ENCODE measurements at places on chromosomes 2 and 18. TPM values are rescaled to one million over a fixed set of nuclear protein-coding genes. Genes with fewer than 3 reads are reported as not detected.

FBXO48 gene
- total RNA-seq: 0.88 TPM

DNA sequence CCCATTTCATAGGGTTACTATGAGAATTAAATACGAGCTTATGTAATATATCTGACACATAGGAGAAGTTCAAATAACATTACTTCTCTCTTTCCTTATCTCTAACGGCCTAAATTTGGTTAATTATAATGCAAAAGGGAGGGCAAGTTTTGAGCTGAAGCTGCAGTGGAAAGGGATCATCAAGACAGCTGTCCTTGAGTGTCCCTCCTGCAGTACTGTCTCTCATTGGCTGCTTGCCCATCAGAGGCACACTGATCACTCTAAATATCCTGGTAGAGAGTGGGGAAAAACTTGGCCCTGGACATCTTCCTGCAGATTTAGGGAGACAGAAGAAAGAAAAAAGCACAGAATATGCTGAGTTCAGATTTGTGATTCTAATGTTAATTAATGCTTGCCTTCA, 186.0 kb downstream of the CAMKMT start:
- no peak for DNase-seq

CDH7 gene
- not detected for total RNA-seq

GRCh38 chr2:127859712-127860085, 1.7 kb upstream of the POLR2D start:
- DNase-seq: no peak

COLEC11 gene
- total RNA-seq: under 0.01 TPM

GRCh38 chr2:41543726-41544125, 504.1 kb upstream of the PKDCC start:
- no peak for DNase-seq

DNA sequence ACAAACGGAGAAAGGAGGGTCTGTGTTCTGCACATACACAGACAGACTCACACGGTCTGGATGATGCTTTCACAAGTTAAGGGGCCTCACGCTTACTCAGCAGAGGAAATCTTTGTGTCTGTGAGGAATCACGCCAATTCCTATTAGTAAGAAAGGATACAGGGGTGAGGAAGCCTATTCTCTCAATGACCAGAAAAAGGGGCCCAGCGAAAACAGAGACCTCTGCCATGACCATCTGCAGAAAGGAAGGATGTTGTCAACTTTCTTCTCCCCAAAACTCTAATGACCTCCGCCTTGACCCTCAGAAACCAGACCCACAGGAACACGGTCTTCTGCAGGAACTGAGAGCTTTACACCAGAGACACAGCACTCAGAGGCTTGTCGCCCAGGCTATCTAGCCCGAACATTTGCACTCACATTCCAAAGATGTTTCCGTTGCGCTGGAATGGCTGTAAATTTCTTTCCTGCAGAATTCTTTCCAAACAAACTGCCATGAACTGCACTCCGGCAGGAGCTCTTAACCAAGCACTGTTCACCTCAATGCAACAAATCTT, 186.3 kb downstream of the TCF4 start:
- peak; percentile 60 for DNase-seq

IL1A gene
- not detected for total RNA-seq

ABCG8 gene
- total RNA-seq: not detected

GRCh38 chr18:62522178-62522503, 684 bp upstream of the ZCCHC2 start:
- peak; percentile 86 for DNase-seq

KCNK3 gene
- total RNA-seq: not detected

- DNase-seq: peak; percentile 62
Measured at GRCh38 chr2:16665748-16666448, at the start of gene CYRIA. Gene CYRIA (minus strand): TSS chr2:16665834. CDS start chr2:16588119, 77,715 bp downstream.

ZNF804A gene
- total RNA-seq: not detected

Data from osteoblast (primary cell).